K562 (cell line): ENCODE measurements at places on chromosomes 11 and 22.
A peak's percentile ranks its signal among the peaks of the same experiment; 100 is the strongest.

- DNase-seq, result no peak
These were observed 7.2 kb downstream of the POLD4 start for GRCh38 chr11:67345920-67346819.

DNA sequence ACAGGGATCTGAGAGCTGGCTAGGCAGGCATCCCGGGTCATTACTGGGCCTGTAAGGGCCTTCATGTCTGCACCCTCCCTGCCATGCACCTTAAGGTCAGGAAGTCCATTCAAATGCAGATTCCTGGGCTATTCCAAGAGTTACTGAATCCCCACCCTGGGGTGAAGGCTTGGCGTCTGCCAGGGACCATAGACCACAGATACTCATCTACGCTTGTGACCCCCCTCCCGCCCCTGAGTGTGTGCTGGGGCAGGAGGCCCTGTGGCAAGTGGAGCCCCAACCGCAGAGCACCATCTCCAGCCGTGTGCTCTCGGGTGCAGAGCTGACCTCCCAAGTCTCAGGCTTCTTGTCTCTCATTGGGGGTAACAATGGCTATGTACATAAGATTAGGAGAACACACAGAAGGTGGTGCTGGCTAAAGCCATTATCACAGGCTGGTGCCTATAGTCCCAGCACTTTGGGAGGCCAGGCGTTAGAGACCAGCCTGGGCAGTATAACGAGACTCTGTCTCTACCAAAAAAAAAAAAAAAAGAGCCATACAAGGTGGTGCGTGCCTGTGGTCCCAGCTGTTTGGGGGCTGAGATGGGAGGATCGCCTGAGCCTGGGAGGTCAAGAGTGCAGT is 19.1 kb upstream of the KCNQ1OT1 start:
- no peak for DNase-seq

- DNase-seq, result no peak
These were observed 54.3 kb upstream of the VSTM5 start for GRCh38 chr11:93904716-93905115.

GRCh38 chr11:78000193-78000592 is 5.7 kb upstream of the INTS4 start:
- DNase-seq, result peak; percentile 65

DNA sequence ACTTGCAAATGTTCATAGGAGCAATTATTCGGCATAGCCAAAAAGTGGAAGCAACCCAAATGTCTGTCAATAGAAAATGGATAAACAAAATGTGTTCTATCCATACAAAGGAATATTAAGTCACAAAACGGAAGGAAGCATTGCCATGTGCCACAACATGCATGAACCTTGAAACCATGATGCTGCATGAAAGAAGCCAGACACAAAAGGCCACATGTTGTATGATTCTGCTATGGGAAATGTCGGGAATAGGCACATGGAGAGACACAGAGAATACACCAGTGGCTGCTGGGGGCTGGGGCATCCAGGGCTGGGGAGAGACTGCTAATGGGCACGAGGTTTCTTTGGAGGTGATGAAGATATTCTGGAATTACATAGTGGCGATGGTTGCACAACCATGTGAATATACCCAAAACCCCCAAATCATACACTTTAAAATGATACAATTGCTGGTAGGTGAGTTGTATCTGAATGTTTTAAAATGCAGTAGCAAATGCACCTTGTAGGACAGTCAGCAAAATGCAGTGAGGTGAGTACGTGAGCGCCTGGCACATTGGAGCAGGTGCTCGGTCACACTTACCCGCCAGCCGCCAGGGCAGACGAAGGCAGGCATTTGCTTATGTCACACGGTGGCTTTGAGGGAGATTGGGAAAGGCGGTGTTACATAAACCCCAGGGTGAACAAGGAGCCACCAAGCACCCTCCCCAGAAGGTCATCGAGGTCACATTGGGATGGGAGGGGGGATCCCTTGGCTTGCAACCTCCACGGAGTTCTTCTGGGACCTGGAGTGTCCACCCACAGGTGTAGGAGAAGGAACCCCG is 6.3 kb upstream of the OSM start:
- no peak for DNase-seq

- no peak for DNase-seq
These were observed 47.6 kb upstream of the OR8B8 start for GRCh38 chr11:124493016-124493655.

DNA sequence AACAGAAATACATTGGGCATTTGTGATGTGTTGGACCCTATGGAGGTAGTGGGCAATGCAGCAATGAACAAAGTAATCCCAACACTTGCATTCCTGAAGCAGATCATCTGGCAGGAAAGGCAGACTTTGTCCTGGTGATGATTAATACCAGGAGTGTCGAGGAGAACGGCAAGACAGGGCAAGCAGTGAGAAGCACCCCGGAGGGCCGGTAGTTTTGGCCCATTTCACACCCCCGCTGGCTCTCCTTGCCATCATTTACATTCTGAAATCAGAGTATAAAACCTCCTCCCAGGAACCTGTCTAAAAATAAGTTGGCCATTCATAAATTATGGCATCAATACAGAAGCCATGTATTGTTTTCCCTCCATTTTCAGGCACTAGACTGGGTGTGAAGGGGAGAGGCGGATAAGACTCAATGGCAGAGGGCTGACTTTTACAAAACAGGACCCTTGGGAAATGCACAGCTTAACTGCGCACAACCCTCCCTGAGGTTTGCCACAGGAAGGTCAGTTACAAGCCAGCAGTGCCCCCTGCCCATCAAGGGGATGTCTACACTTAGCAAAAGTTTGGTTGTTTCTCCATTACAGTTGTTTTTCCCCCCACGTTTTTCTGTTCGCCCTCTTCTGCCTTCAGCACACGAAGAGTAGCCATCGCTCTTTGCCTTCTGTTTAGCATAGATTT is 55.6 kb downstream of the OPCML start:
- no peak for DNase-seq

GRCh38 chr11:72653649-72654048 is 20.6 kb downstream of the PDE2A start:
- DNase-seq, result no peak
